ENCODE measurements at places on chromosomes 7 and 10. TPM values are rescaled to one million over a fixed set of nuclear protein-coding genes. Genes with fewer than 3 reads are reported as not detected.

The ZNF800 gene
- total RNA-seq, result 43.6 TPM

The EN2 gene
- total RNA-seq, result not detected

DNA sequence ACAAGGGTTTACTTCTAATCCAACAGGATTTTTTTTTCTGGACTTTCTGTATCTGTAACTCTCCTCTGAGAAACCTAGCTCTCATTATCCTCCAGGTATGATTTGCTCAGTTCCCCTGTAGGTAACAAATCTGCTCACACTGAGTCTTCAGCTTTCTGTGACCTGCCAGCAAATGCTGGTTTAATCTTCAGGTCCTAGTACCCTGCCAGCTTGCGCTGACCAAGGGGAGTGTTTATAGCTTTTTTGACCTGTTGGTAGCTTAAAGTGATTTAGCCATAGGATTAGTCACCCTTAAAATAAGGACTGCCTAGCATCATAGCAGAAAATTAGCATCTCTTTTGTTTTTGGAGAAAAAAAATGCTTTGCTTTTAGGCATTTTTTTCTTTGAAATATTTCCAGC is 22.4 kb downstream of the SND1 start:
- DNase-seq, result no peak

GRCh38 chr7:92674379-92674778 is 84.2 kb upstream of the FAM133B start:
- DNase-seq, result no peak

DNA sequence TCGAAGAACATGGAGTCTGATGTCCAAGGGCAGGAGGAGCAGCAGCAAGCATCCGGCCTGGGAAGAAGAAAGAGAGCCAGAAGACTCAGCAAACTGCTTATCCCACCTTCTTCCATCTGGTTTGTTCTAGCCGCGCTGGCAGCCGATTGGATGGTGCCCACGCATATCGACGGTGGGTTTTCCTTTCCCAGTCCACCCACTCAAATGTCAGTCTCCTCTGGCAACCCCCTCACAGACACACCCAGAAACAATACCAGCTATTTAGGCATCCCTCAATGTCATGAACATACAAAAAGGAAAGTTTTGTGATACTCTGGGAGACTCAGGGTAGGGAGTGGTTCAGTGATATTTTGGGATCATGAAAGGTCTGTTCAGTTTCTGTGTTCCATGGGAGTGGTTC is 139.6 kb downstream of the LYZL1 start:
- DNase-seq, result no peak

DNA sequence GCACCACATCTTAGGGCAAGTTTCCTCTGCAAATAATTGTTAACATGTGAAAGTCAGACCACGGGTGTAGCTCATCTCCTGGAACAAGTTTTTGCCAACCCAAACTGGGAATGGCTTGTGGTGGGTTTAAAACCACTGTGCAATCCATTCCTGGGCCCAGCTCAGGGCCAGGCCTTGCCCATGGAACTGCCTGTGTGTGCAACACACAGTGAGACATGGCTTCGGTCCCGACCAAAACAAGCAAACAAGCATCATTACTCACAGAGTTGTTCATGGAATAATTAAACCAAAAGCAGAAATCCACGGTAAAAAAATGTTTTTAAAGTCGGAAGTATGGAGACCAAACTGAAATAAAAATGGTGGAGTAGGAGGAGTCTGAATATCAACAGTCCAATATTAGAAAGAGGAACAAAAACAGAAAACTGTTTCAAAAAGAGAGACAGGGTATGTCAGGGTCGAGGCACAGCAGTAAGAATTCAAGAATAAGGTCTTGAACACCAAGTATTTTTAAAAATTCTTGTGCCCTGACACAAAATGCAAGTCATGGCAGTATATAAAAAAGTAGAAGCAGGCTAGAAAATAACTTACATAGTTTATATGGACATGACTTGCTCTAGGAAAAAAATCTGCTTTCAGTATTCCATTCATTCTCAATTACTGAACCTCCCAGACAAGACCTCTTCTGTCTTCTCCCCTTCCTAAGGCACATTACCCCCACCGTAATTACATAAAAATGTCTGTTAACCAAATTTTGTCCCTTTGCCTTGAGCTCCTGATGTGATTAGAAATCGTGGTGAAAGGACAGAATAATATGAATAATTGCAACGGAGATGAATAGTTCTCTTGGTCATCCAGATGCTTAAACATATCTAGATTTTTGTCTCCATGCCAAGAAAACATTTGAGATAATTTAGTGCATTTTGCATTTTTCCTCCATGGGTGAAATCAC is 88.4 kb downstream of the FAS start:
- no peak for DNase-seq

DNA sequence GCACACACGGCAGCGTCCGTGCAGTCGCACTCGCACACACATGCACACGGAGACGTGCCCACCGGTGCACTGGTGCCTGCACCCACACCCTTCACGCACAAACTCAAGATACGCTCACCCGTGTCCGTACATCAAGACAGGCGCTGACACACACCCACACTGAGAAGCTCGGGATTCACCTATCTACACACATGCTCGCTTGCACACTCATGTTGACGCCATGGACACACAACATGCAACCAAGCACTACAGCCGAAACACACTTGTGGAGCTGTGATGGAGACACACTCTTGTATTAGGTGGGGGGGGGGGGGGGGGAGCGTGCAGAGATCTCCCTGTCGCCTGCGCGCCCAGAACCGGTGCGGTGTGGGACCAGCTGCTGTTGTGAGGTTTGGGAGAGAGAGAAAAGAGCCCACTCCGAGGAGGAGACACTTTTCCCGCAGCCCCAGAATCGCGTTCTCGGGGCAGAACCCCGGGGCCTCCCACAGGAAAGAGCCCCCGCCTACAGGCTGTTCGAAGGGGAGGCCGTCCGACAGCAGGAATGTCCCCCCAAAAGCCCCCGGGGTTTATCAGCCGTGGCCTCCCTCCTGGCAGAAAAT is 605 bp upstream of the NFKB2 start:
- no peak for DNase-seq

GRCh38 chr10:73110345-73110849 is at the start of gene NUDT13:
NUDT13 (plus strand) TSS chr10:73110455; CDS start chr10:73114366, 3,911 bp downstream.
- DNase-seq, result peak; percentile 21

- no peak for DNase-seq
These were observed 66.9 kb upstream of the TFEC start for GRCh38 chr7:116097365-116098009.

DNA sequence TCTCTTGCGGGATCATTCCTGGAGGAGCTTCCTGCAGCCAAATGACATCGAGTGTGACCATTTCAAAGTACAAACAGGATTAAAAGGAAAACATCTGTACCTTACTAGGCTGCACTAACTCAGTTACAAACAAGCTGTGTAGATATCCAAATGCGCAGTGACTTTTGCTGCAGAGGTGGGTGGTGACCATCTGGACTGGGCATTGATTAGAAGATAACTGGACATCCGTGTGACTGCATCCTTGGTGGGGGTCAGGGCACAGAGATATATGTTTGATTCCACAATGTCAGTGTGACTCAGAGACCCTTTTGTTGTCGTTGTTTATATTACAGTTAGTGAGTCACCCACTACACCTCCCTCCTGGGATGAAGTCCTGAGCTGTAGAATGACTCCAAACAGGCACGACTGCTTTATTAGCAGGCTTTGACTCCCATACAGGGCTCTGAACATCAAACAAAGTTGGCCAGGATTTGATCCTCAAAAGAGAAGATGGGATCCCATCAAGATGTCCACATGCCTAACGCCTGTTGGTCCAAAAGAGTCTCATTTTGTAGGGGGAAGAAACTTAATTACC is 56.7 kb upstream of the SDK1 start:
- no peak for DNase-seq

Measured in thoracic aorta (tissue), 2 donors.